ENCODE measurements at places on chromosomes 11 and 22. TPM values are rescaled to one million over a fixed set of nuclear protein-coding genes. Genes with fewer than 3 reads are reported as not detected.

Gene YPEL4
- total RNA-seq, result not detected

Gene RAC2
- total RNA-seq, result 50.5 TPM

Gene DGCR6L
- total RNA-seq, result 78.1 TPM

Gene ZNF215
- total RNA-seq, result 4.5 TPM

All from PC-3 (cell line).